Stimulated activated CD8-positive, alpha-beta memory T cell treated with anti-CD3 and anti-CD28 coated beads, Interleukin-7, amount 100 ng/mL, for 1 hour (primary cell): ENCODE measurements at places on chromosomes 5 and 9.
A peak's percentile ranks its signal among the peaks of the same experiment; 100 is the strongest.

- no peak for DNase-seq
These were observed 20.3 kb downstream of the SLC36A3 start for GRCh38 chr5:151283120-151283825.

DNA sequence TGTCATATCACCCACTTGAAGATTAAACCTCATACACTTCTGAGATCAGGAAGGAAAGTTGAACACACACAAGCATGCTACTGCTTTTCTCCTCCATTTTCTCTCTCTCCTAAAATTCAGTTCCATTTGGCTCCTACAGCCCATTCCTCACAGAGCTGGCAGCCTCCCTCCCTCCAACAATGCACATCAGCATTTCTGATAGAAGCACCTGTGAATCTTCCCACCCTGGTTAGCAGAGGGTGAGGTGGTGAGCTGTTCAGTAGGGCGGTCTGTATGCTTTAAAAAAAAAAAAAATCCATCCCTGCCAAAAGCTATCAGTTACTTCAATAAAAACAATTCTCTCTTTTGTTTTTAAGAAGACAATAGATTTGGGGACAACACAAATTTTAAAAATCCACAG is 463.2 kb upstream of the KIF2A start:
- no peak for DNase-seq

DNA sequence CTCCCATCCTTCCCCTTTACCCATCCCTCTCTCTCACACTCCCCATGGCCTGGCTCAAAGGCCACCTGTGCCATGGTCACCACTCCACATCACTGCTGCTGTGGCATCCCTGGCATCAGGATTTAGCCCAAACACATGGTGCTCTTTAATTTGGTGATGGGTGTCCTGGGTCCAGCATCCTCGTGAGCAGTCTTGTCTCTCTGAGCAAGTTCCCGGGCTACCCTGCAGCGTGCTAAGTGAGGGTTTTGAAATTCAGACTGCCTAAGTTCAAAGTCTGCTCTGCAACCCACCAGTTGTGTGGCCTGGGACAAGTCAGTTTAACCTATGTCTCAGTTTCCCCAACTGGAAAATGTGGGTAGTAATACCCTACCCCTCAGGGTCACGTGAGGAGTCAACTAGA is 39.9 kb downstream of the WHRN start:
- DNase-seq: no peak

DNA sequence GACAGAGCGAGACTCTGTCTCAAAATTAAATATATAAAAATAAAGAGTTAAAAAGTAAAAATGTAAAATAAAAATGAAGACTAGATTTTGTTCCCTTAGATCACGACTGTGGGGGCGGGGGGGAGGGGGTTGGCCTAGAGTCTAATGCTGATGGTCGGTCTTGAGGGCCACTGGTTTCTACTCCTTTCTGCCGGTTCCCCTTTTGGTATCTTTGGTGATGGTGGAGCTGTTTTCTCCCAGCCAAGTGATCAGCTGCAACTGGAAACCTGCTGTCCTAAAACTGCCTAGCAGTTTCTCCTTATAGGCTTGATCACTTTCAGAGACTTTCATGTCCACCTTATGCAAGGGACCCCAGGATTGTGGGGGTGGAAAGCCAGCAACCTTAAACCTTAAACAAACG is 1.1 kb downstream of the SRD5A1 start:
- DNase-seq: no peak

DNA sequence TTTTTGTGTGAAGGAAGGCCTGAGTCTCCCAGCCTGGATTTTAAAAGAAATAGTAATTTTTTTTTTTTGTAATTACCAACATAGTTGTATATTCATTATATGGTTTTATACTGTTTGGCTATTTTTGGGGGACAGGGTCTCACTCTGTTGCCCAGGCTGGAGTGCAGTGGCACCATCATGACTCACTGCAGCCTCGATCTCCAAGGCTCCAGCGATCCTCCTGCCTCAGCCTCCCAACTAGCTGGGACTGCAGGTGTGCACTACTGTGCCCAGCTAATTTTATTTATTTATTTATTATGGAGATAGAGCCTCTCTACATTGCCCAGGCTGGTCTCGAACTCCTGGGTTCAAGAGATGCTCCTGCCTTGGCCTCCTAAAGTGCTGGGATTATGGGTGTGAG is 5.1 kb downstream of the LRRC8A start:
- DNase-seq: no peak

DNA sequence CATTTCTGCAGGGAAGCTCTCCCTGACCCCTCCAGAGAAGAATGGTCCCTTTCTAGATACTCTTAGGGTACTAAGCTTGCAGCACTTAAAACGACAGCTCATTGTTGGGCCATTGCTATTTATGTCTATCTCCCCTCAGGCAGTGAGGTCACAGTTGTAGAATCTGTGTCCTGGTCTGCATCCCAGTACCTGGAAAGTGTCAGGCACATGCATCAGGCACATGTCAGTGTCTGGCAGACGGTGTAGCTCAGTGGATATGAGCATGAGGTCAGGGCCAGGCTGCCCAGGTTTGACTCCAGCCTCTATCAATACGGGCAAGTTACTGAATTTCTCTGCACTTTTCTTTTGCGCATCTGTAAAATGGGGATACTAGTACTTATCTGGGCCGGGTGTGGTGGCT is 22.2 kb upstream of the EEIG1 start:
- no peak for DNase-seq

DNA sequence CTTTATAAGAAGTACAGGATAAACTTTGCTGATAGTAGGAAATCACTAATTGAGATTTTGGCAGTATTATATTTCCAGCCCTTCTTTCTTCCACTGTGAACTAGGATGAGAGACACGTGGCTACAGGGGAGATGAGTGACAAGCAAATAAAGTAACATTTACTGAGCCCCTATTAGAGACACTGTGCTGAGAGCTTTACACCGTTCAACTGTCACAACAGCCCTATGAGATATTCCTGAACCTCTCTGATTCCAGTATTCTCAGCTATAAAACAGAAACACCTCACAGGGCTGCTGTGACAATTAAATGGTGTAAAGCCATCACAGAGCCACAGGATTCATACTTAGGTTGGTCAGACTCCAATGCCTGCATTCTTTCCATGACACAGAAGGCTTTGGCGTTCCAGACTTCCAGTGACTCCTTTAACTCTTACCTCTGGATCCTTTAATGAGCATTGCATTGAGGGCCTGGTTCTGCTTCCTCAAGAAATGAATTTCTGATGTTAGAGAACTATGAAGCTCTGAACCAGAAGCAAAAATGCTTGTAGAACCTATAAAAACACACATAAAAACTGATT is 169.0 kb downstream of the CDK5RAP2 start:
- no peak for DNase-seq

DNA sequence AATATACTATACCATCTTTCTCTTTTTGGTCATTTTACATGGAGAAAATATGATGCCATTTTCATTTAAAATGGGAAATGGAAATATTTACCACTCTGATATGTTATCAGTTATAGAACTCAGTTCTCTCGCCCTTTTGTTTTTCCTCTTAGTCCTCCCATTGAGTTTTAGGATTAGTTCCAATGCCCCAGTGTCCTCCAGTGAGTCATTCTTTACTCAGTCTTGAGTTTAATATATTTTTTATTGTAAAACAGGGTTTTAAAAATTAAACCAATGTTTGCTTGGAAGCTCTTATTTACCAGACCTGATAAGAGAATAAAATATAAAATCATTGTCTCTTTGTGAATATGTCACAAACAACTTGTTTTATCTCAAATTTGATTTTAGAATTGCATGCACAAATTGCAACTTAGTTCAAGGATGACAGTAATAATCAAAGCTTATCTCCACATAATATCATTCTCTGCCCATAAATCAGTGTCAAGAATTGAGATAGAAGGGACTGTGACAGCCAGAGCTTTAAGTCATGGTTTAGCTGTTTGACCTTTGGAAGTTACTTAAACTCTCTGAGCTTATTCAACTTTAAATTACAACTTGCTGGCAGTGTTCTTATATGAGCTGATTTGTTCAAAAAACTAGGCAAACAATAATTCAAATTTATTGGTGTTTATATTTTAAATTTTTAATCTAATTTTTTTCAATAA is 166.4 kb downstream of the PAM start:
- no peak for DNase-seq

DNA sequence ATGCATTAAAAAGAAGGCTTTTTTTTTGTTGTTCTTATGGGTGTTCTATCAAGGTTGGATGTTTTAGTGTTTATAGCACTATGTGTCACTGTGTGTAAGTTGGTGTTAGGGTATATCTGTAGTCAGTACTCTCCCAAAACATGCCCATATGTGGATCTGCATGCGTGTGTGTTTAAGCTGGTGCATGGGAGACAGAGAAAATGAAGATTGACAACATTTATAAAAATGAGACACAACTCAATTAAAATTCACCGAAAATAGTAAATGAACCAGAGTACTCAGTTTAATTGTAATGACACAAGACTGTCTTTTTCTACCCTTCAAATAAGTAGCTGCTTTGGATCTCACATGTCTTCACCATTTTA is 323.4 kb downstream of the TMEM161B start:
- DNase-seq: no peak

GRCh38 chr5:164748861-164749260 is 1243.4 kb downstream of the MAT2B start:
- DNase-seq: no peak

GRCh38 chr5:96821260-96821916 is 13.6 kb upstream of the ERAP1 start:
- DNase-seq: no peak

GRCh38 chr5:99141534-99142128 is 212.8 kb upstream of the CHD1 start:
- no peak for DNase-seq

DNA sequence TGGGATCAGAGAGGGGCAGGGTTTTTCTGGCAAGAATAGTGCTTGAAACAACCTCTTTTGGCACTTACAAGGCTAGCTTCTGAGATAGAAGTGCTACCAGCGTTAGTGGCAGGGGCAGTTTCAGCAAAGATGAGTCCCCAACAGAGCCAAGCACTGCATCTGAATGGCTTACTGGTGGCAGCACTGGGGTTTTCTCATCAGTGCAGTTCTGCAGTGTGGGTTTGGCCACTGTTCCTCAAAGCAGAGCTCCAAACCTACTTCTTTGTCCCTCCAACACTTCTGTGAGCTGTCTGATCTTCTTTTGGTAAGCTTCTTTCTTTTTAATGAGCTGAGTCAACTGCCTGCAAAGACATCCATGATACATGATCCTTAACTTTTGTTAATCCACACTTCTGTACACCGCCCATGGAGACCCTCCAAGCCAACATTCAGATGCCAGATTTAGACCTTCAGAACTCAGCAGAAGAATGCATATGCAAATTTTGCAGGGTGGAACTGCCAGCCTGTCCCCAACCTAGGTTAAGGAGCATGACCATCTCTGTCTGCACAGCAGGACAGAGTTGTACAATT is 29.9 kb upstream of the FSTL4 start:
- no peak for DNase-seq

DNA sequence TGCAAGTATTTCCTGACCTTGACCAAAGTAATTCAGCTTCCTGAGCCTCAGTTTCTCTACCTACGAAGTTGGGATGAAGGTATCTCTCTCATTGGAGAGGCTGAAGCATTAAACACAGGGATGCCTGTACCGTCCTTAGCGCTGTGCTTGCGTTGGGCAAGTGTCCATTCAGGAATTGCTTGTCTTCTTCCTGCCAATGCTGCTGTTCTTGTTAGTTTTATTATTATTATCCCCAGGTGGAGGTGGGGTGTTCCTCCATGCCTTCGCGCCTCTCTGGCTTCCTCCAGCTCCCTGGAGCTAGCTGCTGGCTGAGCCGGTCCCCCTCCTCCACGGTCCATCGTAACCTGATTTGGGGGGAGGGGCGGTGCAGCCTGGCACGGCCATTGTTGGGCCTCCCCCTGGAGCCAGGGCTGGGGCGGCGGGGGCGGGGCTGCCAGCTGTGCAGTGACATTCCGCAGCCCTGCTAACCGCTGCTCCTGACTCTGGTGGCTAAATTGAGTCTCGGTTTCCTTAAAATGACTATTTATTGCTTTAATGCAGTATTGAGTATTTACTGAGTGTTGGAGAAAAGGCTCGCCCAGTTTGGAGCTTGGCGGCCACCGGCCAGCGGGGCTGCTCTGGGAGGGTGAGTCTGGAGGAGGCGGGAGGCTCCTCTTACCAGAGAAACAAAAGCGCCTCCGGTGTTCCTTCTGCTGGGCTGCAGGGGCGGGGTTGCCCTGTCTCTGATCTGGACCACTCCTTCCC is 51.3 kb downstream of the LMX1B start:
- no peak for DNase-seq

GRCh38 chr5:152058267-152058666 is 133.6 kb upstream of the GLRA1 start:
- DNase-seq: no peak

DNA sequence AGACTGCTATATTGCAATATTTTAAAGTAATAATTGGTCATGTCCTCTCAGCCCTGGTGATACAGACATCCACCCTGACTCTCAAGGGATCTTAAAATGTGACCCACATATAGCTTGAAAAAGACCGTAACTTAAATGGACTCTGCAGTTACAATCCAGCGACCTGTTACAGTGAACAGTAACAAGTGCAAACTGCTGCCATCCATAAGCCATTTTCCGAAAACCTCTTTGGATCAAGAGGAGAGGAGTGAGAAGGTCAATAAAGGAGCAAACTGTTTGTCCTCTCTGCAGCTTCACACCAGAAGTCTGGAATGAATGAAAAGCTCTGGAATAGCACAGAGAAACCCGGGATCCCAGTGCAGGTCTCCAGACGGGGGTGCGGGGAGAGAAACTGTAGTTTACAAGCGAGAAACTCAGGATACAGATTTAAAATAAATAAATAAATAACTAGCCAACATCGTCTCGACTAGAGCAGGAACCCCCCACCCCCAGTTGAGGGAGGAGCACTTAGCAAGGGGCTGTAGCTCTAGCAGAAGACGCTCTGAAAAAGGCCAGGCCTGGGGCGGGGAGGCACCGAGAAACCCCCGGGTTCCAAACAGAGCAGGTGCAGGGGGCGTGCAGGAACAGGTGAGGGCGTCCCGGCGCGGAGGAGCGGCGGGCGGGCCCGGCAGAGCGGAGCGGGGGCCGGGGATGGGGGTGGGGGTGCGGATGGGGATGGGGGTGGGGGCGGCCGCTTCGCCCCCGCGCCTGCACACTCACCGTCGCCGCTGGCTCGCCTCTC is 572 bp downstream of the ZDHHC21 start:
- peak; percentile 0 for DNase-seq

DNA sequence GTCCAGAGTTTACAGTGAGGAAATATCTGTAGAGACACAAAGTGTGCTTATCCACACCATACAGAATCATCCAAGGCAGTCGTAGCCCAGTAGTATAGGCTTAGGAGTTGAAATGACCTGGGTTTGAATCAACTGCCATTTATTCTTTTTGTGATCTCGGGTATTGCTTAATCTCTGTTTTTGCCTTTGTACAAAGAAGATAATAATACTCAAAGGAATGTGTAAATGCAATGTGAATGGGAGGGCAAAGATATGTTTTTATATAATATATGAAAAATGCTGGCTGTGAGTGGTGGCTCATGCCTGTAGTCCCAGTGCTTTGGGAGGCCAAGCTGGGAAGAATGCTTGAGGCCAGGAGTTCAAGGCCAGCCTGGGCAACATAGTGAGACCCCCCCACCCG is 141.1 kb downstream of the SPATA31D1 start:
- DNase-seq: no peak

GRCh38 chr9:113525205-113525604 is 61.7 kb downstream of the RGS3 start:
- DNase-seq: no peak
